T-helper 2 cell treated with Interferon-gamma antibody and Interleukin-4, amounts not matched to agents 5 μg/mL and 100 μg/mL, for 36 hours (primary cell): ENCODE measurements at places on chromosomes 3 and 15.

GRCh38 chr15:70348226-70348543, 250.5 kb upstream of the TLE3 start:
- H3K27me3 ChIP-seq: peaks cover 25% of the 10 kb centered on the region
- H3K27ac ChIP-seq: no peak overlapping the region
- no peaks in the 10 kb centered on the region for H3K4me1 ChIP-seq
- H3K4me3 ChIP-seq: no peak overlapping the region

DNA sequence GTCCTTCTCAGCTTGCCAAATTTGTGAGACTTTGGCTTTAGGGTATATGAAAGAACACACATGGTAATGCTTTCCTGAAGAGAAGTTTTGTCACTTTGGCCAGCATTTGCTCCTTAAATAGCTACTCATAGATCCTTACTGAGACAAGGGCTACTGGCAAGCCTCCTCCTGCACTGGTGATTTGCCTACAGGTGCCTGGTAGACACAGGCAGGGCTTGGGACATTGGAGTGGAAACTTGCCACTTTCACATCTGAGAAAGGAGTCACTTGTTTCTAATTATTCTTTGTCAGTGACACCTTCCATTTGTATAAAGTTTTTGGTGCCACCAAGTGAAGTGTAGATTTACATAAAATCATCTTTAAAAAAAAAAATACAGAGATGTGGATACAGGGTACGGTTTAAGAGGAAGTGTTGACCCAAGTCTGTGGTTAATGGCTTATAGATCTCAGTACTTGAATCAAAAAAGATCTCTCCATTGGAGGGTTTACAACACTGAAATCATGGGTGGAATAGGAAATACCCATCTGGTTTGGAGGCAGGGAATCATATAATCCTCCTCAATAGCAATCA, 132.8 kb upstream of the GADL1 start:
- no peaks in the 10 kb centered on the region for H3K4me1 ChIP-seq
- H3K36me3 ChIP-seq: peaks cover 2% of the 10 kb centered on the region
- no peak for DNase-seq
- no peak overlapping the region for H3K4me3 ChIP-seq
- no peaks in the 10 kb centered on the region for H3K27me3 ChIP-seq

DNA sequence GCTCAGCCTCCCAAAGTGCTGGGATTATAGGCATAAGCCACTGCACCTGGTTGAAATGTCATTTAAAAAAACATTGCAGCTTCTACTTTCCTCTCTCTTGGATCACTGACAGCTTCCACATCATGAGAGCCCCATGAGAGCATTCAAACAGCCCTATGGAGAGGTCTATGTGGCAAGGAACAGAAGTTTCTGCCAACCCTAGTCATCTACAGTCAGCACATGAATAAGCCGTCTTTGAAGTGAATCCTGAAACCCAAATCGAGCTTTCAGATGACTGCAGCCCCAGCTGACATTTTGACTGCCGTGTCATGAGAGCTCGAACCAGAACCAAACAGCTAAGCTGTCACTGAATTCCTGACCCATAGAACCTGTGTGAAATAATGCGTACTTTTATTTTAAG, 39.8 kb downstream of the CD200R1L start:
- H3K4me3 ChIP-seq: no peak overlapping the region
- peaks cover 26% of the 10 kb centered on the region for H3K4me1 ChIP-seq
- no peak for DNase-seq
- no peak overlapping the region for H3K27ac ChIP-seq

DNA sequence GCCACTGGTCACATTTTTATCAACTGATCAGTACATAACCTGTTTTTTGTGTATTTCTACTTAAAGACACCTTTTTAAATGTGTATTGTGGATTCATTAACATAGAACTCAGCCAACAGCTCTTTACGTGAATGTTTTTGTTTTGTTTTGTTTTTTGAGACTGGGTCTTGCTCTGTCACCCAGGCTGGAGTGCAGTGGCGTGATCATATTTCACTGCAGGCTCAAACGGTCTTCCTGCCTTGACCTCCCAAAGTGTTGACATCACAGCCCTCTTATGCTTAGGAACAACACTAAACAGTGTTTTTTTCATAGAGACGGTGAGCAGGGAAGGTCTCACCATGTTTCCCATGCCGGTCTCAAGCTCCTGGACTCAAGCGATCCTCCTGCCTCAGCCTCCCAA, 9.9 kb downstream of the PSMA4 start:
- no peaks in the 10 kb centered on the region for H3K4me1 ChIP-seq
- no peak overlapping the region for H3K27ac ChIP-seq
- H3K4me3 ChIP-seq: no peak overlapping the region
- H3K27me3 ChIP-seq: no peaks in the 10 kb centered on the region

- no peak overlapping the region for H3K4me3 ChIP-seq
- no peaks in the 10 kb centered on the region for H3K36me3 ChIP-seq
- no peak overlapping the region for H3K27ac ChIP-seq
- no peaks in the 10 kb centered on the region for H3K4me1 ChIP-seq
- H3K27me3 ChIP-seq: no peaks in the 10 kb centered on the region
These were observed 326.6 kb upstream of the C2CD4B start for GRCh38 chr15:62491642-62492041.

- DNase-seq: no peak
- H3K4me1 ChIP-seq: no peaks in the 10 kb centered on the region
- H3K4me3 ChIP-seq: no peak overlapping the region
- H3K36me3 ChIP-seq: no peaks in the 10 kb centered on the region
These were observed 6.4 kb upstream of the NR1D2 start for GRCh38 chr3:23938688-23939087.

DNA sequence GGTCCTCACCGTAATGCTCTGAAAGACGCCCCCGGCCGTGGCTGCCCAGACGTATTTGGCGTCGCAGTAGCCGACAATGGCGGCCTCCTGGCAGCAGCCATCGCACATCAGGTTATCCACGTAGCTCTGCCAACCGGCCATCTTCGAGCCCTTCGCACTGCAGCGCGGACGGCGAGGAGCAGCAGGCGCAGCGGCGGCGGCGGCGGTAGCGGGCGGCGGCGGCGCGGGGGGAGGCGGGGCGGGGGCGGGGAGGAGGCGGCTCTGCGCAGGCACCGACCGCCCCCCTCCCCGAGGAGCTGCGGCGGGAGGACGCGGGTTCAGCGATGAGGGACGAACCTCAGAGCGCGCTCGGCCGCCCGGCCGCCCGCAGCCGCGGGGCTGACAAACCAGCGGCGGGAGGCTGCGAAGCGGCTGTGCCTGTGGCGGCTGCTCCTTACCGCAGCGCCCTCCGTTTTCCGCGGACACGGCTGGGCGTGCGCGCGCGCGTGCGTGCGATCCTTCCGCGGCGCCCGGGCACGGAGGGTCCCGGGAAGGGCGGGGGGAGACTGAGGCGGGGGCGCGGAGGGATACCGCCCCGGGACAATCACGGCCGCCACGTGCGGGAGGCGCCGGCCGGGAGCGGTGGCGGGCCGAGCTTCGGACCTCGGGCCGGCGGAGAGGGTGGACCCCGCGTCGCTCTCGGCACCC, at the start of gene PFN2:
TSS of gene PFN2 (minus strand) at position 180 of the 687 bp plus-strand sequence. CDS start at position 141, 39 bp downstream.
- peaks cover 13% of the 10 kb centered on the region for H3K4me1 ChIP-seq
- H3K4me3 ChIP-seq: peak within 1 kb of the TSS; percentile 88

- DNase-seq: no peak
- H3K4me3 ChIP-seq: no peak overlapping the region
- H3K27me3 ChIP-seq: peaks cover 9% of the 10 kb centered on the region
- H3K4me1 ChIP-seq: peaks cover 2% of the 10 kb centered on the region
- no peak overlapping the region for H3K27ac ChIP-seq
- no peaks in the 10 kb centered on the region for H3K36me3 ChIP-seq
These were observed 197.0 kb upstream of the KCNH8 start for GRCh38 chr3:18951333-18951732.

GRCh38 chr15:62125773-62126172, 39.3 kb downstream of the C2CD4B start:
- no peak overlapping the region for H3K27ac ChIP-seq
- no peak overlapping the region for H3K4me3 ChIP-seq
- H3K36me3 ChIP-seq: no peaks in the 10 kb centered on the region
- peaks cover 34% of the 10 kb centered on the region for H3K4me1 ChIP-seq

GRCh38 chr3:151434151-151434890, 26.5 kb downstream of the IGSF10 start:
- H3K36me3 ChIP-seq: no peaks in the 10 kb centered on the region
- H3K4me1 ChIP-seq: no peaks in the 10 kb centered on the region
- no peak for DNase-seq
- no peak overlapping the region for H3K4me3 ChIP-seq
- H3K27ac ChIP-seq: no peak overlapping the region

GRCh38 chr3:188282871-188283270, 128.9 kb downstream of the LPP start:
- H3K27ac ChIP-seq: no peak overlapping the region
- DNase-seq: no peak
- peaks cover 6% of the 10 kb centered on the region for H3K36me3 ChIP-seq
- H3K4me1 ChIP-seq: peaks cover 30% of the 10 kb centered on the region
- no peak overlapping the region for H3K4me3 ChIP-seq
- no peaks in the 10 kb centered on the region for H3K27me3 ChIP-seq

DNA sequence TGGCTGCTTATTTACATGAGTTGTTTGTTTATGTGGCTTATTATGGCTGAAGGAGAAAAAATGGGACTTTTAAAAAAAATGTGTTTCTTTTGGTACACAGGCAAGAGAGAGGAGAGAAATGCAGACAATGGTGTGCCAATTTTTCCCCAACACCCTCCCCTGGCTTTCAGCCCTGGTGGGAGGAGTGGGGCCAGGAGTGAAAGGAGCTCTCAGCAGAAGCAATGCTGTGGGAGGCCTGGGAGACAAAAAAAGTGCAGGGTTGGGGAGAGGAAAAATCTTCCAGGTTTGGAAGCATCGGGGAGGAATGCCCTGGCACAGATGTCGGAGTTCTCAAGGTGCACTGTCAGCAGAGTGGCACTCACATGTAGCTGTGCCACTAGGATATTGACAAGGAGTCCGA, 117.7 kb upstream of the FOXB1 start:
- no peaks in the 10 kb centered on the region for H3K36me3 ChIP-seq
- no peak overlapping the region for H3K4me3 ChIP-seq
- no peak for DNase-seq
- H3K27me3 ChIP-seq: peaks cover 23% of the 10 kb centered on the region

DNA sequence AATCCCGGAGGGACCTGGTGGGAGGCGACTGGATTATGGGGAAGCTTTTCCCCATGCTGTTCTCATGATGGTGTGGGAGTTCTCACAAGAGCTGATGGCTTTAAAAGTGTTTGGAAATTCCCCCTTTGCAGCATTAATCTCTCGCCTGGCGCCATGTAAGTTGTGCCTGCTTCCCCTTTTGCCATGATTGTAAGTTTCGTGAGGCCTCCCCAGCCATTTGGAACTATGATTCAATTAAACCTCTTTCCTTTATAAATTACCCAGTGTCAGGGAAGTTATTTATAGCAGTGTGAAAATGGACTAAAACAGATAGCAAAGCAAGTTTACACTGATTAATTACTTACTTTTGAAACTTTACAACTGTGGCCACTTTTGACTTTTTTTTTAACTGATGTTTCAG, 10.6 kb upstream of the U2SURP start:
- H3K27ac ChIP-seq: no peak overlapping the region
- H3K4me3 ChIP-seq: no peak overlapping the region
- no peak for DNase-seq
- peaks cover 4% of the 10 kb centered on the region for H3K4me1 ChIP-seq
- H3K27me3 ChIP-seq: peaks cover 18% of the 10 kb centered on the region

GRCh38 chr15:56892659-56893363, 25.6 kb upstream of the TCF12 start:
- peaks cover 6% of the 10 kb centered on the region for H3K27me3 ChIP-seq
- no peak overlapping the region for H3K27ac ChIP-seq
- H3K4me3 ChIP-seq: no peak overlapping the region
- DNase-seq: no peak

DNA sequence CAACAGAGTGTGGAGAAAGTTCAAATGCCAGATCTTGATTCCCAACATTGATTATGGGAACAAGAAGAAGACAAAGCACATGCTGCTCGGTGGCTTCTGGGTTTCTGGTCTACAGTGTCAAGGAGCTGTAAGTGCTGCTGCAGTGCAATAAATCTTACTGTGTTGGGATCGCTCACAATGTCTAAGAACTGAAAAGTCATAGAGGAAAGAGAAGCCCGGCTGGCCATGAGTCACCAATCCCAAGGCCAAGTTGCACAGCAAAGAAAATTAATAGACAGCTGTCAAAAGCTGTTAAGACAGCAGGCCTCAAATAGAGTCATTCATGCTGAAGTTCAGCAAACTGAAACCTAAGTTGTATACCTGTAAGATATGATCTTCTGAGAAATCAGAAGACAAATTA, 33.2 kb upstream of the SPPL2A start:
- no peaks in the 10 kb centered on the region for H3K36me3 ChIP-seq
- no peak for DNase-seq
- no peaks in the 10 kb centered on the region for H3K27me3 ChIP-seq
- H3K4me1 ChIP-seq: peaks cover 1% of the 10 kb centered on the region

GRCh38 chr3:88203642-88204055, 53.9 kb downstream of the C3orf38 start:
- no peaks in the 10 kb centered on the region for H3K27me3 ChIP-seq
- no peak overlapping the region for H3K4me3 ChIP-seq
- H3K27ac ChIP-seq: no peak overlapping the region
- H3K36me3 ChIP-seq: no peaks in the 10 kb centered on the region

GRCh38 chr3:9124730-9125129, 124.7 kb downstream of the SRGAP3 start:
- H3K36me3 ChIP-seq: no peaks in the 10 kb centered on the region
- no peak overlapping the region for H3K4me3 ChIP-seq
- no peaks in the 10 kb centered on the region for H3K27me3 ChIP-seq
- no peak overlapping the region for H3K27ac ChIP-seq
- no peaks in the 10 kb centered on the region for H3K4me1 ChIP-seq

DNA sequence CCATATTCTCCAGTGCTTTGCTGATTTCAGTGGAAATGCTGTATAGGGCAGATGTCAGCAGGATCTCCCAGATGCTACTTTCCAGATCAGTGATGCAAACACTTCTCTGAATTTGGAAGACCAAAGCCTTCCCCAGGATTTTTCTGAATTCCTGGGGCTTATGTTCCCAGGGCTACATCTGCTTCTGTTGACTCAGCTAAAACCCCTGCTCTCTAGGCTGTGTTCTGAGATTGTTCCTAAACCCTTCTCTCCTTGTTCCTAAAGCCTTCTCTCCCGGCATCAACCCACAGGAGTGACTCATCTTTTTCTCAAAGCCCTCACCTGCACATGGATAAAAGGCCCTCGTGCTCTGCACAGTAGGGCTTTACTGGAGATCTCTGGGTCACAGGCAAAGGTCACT, 35.5 kb downstream of the FAH start:
- H3K4me1 ChIP-seq: no peaks in the 10 kb centered on the region
- peaks cover 22% of the 10 kb centered on the region for H3K36me3 ChIP-seq
- H3K27me3 ChIP-seq: no peaks in the 10 kb centered on the region
- DNase-seq: no peak

GRCh38 chr3:175383813-175384212, 524.7 kb downstream of the NAALADL2 start:
- no peaks in the 10 kb centered on the region for H3K36me3 ChIP-seq
- no peaks in the 10 kb centered on the region for H3K27me3 ChIP-seq
- H3K4me1 ChIP-seq: no peaks in the 10 kb centered on the region
- no peak for DNase-seq
- H3K27ac ChIP-seq: no peak overlapping the region
- no peak overlapping the region for H3K4me3 ChIP-seq
